ENCODE measurements at places on chromosomes 6 and 20.

GRCh38 chr6:163825033-163825432, 410.5 kb downstream of the QKI start:
- no peak for DNase-seq

DNA sequence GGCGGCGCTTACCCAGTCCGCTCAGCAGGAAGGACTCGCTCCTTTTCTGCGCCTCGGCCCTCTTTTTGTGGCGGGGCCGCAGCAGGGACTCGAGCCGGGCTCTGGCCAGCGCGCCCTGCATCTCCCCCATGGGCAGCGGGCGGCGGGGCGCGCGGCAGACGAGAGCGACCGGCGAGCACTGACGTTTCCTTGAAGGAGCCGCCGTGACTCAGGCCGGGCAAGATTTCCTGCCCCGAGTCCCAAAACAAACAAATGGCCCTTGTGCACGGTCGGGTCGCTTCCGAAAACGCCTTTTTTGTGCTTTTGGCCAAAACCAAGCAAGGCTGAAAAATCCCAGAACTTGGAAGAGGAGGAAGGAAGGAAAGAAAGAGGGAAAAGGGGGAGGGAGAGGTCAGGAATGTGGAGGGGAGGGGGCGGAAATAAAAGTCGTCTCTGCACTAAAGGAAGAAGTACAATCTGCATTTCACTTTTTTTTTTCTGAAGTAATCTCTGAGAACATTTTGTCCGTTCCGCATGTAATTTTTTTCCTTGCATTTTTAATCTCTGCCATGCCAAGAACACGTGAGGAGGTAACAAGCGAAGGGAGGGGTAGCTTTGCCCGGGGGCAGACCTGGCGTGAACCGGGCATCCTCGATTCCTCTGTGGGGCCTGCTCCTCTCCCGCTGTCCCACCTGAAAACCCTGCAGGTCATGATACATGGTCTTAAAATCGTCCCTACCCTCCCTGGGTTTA, 123.3 kb upstream of the SLC2A12 start:
- no peak for DNase-seq

DNA sequence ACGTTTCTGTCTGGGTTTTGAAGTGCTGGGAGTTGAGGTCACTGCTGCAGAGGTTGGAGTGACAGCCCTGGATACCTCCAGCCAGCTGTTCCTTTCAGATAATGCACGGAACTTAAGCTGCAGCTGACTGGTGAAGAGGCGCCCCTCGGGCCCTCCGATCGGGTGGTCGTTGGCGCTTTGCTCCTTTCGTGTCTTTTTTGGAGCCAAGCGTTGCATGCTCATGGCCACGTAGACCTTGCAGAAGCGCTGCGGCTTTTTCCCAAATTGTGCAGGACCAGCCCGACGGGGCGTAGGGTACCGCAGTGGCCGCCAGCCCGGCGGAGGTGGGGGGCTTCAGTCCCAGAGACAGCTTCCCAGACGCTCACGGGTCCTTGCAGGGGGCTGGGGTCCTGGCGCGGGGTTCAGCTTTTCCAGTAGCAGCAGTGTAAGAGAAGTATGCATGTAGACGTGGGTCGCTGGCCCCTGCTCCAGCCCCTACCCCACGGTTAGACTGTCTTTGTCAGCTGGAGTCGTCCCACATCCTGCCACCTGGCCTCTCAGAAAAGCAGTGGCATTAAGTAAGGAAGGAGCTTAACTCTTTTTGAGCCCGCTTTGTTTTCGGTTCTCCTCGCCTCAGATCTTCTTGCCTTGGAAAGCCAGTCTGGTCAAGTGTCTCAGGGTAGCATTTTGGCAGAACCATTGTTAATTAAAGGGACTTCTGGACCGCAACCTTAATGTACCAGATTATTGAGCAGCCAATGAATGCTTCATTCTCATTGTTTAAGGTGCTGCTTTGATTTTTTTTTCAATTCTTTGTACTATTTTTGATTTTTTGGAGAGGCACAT, 838 bp downstream of the TNFAIP3 start:
- DNase-seq = no peak

DNA sequence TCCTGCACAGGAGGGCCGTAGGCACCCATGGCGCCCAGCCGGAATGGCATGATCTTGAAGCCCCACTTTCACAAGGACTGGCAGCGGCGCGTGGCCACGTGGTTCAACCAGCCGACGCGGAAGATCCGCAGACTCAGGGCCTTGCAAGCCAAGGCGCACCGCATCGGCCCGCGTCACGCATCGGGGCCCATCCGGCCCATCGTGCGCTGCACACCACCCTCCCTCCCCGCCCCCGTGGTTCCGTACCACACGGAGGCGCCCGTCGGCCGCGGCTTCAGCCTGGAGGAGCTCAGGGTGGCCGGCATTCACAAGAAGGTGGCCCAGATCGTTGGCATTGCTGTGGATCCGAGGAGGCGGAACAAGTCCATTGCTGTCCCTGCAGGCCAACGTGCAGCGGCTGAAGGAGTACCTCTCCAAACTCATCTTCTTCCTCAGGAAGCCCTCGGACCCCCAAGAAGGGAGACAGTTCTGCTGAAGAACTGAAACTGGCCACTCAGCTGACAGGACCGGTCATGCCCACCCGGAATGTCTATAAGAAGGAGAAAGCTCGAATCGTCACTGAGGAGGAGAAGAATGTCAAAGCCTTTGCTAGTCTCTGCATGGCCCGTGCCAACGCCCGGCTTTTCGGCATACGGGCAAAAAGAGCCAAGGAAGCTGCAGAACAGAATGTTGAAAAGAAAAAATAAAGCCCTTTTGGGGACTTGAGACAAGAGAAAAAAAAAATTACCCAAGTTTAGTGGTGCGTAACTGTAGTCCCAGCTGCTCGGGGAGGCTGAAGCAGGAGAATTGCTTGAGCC, 9.9 kb upstream of the NCOA5 start:
- no peak for DNase-seq

DNA sequence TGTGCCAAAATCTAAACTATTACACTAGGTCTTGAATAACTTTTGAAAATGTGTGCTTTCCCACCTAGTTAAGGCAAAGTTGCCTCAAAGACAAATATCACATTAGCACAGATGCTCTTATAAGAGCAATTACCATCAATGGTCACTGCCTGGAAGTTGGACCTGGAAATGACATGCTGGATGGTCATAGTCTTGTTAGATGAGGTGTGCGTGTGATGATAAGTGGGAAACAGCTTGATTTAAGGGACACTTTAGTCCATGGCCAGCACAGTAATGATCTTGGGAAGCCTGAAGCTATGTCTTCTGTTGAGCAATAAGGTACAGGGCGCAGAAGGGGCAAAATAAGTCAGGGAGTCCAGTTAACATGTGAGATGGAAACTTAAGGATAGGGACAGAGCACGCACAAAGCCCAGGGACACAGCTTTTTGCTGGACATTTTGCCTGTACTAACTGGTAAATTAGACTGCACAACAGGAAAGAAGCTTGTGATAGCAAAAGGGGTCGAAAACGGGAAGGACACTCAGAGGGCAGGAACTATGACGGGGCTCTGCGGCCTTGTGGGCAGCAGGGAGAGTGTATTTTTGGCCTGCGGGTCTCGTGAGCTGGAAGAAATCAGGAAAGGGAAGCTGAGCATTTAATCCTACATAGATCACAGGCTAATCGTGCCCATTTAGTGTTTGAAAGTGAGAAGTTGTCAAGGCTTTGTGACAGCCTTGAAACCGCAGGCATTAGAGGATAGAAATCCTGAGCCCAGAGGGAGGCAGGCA, 66.7 kb upstream of the BMP2 start:
- no peak for DNase-seq

All from SK-N-DZ (cell line).